Frontal cortex (tissue), 4 donors: ENCODE measurements at places on chromosomes 11 and 22. TPM values are rescaled to one million over a fixed set of nuclear protein-coding genes. Genes with fewer than 3 reads are reported as not detected.

FADD gene
- 20.0 TPM for total RNA-seq

OR4S1 gene
- not detected for total RNA-seq

SYT13 gene
- total RNA-seq: 191 TPM

TENM4 gene
- 55.0 TPM for total RNA-seq

TNNT3 gene
- total RNA-seq: not detected

LRRC74B gene
- total RNA-seq: under 0.01 TPM

MB gene
- not detected for total RNA-seq

GTSE1 gene
- 1.6 TPM for total RNA-seq

TMEM109 gene
- 9.4 TPM for total RNA-seq

ZP1 gene
- total RNA-seq: not detected

MRGPRX4 gene
- total RNA-seq: not detected

GAB4 gene
- total RNA-seq: not detected

TOLLIP gene
- 18.8 TPM for total RNA-seq

CHST1 gene
- total RNA-seq: 10.6 TPM

SPON1 gene
- 33.4 TPM for total RNA-seq

POU2F3 gene
- total RNA-seq: 0.41 TPM

SIK2 gene
- total RNA-seq: 13.9 TPM

APOL4 gene
- 7.7 TPM for total RNA-seq

SLC22A9 gene
- not detected for total RNA-seq

TTC36 gene
- total RNA-seq: 2.4 TPM

LARGE2 gene
- 0.41 TPM for total RNA-seq

OR4D11 gene
- not detected for total RNA-seq

OR8U1 gene
- total RNA-seq: not detected

TCF20 gene
- 60.3 TPM for total RNA-seq

OR52B6 gene
- total RNA-seq: not detected

ATG13 gene
- total RNA-seq: 47.7 TPM

PHETA2 gene
- total RNA-seq: 4.5 TPM

KDM4E gene
- not detected for total RNA-seq

SCGB1A1 gene
- total RNA-seq: not detected

RASD2 gene
- total RNA-seq: 1.2 TPM

CD6 gene
- total RNA-seq: 0.82 TPM

TYMP gene
- 1.6 TPM for total RNA-seq

RTN4R gene
- 10.2 TPM for total RNA-seq

SCO2 gene
- total RNA-seq: 0.82 TPM

FJX1 gene
- 50.1 TPM for total RNA-seq

PIH1D2 gene
- total RNA-seq: 2.9 TPM

MED17 gene
- total RNA-seq: 71.3 TPM

MIOX gene
- total RNA-seq: not detected

BUD13 gene
- total RNA-seq: 20.8 TPM

HEPHL1 gene
- total RNA-seq: not detected

LGALS1 gene
- 101 TPM for total RNA-seq

TRIM66 gene
- 2.9 TPM for total RNA-seq

RGL4 gene
- not detected for total RNA-seq

TTC12 gene
- total RNA-seq: 1.6 TPM

ALX4 gene
- 1.2 TPM for total RNA-seq

MCM5 gene
- 9.4 TPM for total RNA-seq

SLC43A3 gene
- total RNA-seq: 4.1 TPM

SPTBN2 gene
- total RNA-seq: 170 TPM

RIMBP3C gene
- total RNA-seq: 0.82 TPM

PACSIN3 gene
- total RNA-seq: 2.0 TPM

NPAS4 gene
- under 0.01 TPM for total RNA-seq

OR2AG1 gene
- total RNA-seq: not detected

MMP11 gene
- total RNA-seq: 18.8 TPM

PATE2 gene
- total RNA-seq: 0.82 TPM
